ENCODE measurements at places on chromosomes 1 and 21.

DNA sequence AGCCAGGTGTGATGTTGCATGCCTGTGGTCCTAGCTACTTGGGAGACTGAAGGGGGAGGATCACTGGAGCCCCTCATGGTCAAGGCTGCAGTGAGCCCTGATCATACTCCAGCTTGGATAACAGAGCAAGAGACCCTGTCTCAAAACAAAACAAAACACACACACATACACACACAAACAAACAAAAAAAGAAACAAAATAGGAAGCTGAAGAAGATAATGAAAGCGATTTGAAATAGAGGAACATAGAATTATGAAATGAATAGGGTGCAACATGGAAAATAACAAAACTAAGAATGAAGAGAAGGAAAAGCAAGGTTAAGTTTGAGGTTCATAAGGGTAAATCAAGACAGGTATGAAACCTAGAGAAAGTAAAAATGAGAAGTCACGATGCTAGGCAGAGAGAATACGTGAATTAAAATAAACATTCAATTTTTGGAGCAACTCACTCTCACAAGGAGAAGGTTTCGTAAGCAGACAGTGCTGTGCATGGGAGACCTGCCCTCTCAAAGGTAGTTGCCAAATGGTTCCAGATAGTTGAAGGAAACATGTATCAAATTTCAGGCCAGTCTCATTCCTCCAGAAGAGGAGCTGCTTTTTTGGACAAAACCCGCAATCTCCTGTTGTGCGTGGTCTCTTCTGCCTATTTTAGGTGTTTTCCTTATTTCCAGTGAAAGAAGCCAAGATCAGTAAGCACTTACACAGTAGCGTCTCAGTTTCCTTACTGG is 3.3 kb downstream of the CD46 start:
- no peak for DNase-seq

- no peak for DNase-seq
These were observed 39.0 kb downstream of the DPT start for GRCh38 chr1:168689726-168690602.

GRCh38 chr1:211259638-211260126 is 516 bp downstream of the RCOR3 start:
- no peak for DNase-seq

DNA sequence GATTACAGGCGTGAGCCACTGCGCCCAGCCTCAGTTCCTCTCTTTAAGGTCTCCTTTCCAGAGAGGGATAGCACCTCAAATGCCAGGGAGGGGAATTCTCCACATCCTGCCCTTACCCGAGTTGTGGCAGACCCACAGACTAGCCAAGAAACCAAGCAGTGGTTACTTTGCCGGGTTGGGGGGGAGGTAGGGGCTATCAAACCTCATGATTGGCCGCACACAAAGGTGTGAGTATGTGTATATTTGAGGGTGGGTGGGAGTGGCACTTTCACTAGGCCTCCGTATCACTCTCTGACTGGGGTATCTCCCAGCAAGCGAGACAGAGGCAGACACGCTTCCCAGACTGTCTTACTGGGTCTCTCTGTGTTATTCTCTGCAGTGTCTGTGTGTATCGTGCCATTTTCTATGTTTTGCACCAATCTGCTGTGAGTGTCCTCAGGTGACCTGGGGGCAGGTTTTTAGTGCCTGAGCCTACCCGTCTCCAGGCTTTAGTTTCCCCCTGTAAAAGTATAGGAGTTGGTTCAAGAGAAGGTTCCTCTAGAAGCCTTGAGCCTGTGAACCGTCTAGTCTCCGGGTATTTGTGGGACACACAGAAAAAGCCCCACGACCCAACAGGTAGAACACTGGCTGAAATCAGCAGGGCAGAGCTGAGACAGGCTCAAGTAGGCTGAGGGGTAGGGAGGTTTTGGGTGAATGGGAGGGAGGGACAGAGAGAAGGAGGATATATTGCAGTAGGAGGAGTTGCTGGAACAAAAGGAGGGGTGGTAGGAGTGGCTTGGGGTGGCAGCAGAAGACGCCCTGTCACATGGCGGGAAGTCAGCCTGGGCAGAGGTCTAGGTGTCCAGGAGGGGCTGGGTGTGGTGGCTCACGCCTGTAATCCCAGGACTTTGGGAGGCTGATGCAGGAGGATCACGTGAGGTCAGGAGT is 10.3 kb downstream of the LMNA start:
- DNase-seq: no peak

DNA sequence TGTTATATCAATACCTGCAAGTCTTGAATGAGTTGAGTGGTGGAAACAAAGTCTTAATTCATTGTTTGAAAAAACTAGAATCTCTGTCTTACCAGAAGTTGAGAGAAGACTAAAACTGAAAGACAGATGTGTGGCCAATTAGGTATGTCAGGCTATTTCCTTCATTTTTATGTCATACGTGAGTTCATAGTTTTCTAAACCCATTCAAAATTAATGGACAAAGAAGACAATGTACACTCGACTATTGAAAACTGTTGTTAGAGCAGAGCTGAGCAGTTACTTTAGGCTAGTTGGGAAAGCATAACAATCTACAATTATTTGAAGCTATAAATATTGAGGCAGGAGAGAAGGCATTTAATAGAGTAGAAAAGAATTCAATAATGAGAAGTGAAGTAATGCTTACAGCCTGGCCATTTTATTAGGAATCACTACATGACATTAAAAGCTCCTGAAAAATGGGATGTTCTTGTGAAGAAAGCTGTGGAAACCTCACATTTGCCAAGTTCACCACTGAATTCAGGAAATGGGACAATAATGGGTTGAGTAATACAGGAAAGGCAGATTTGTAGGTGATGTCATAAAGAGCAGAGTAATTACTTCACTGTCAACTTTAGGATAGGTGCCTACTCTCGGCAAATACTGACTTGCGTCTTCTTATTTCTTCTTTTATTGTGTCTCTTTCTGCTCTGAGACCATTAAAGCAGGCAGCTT is 204.4 kb downstream of the PLA2G4A start:
- no peak for DNase-seq

DNA sequence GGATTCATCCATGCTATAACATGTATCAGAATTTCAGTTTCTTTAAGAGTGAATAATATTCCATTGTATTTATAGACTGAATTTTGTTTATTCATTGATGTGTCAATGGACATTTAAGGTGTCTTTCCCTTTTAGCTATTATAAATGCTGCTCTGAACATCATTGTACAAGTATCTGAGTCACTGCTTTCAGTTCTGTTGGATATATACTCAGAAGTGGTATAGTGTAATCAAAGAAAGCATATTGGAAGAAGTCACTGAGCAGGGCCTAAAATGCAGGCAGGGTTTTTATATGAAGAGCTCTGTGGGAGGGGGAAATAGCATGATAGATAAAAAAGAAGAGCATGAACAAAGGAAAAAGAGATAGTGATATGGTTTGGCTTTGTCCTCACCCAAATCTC is 22.5 kb downstream of the TYW3 start:
- DNase-seq: no peak

DNA sequence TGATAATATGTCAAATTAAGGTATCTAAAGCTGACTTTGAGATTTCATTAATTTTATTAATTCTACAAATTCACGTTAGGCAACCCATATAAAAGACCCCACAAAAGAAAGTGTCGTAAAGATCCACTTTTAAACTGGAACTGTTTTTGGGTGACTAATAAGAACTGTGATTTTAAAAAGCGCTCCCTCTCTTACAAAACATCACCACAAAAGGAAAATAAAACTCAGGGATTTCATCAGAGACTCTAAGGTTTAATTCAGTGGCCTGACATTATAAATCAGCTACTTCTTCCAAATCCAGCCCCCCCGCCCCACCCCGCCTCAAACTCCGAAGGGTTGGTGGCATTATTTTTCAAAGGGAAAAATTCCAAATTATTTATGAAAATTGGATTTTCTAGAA is 2.7 kb downstream of the COL24A1 start:
- no peak for DNase-seq

- no peak for DNase-seq
These were observed 23.0 kb downstream of the OPTC start for GRCh38 chr1:203516906-203517305.

- DNase-seq: no peak
These were observed at the start of gene SPRR2A for GRCh38 chr1:153057375-153057774. TSS of gene SPRR2A (minus strand) at chr1:153057512. CDS start at chr1:153056735, 777 bp downstream.

DNA sequence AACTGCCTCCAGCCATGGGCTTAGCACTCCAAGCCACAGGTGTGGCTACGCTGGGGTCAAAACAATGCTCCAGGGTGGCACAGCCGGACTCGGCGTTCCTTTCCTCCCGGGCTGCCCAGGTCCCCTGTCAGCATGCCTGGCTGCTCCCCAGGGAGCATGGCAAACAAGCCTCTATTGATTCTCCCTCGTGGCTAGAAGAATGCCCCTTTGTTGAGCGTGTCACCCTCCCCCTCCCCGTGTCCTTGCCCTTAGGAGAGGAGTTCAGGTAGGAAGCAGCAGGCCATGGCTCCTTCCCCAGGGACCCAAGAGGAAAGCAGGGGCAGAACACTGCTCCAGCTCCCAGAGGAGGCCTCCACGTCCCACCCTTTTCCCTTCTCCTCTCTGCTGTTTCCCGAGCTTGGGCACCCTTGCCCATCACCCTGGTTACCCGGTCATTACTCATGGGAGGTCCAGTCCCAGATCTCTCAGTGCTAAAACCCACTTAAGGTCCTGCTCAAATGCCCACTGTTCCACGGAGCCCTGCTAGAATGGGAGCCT is 57.4 kb upstream of the CITED4 start:
- DNase-seq: peak; percentile 11

- no peak for DNase-seq
These were observed 57.0 kb upstream of the RAVER2 start for GRCh38 chr1:64687725-64688327.

DNA sequence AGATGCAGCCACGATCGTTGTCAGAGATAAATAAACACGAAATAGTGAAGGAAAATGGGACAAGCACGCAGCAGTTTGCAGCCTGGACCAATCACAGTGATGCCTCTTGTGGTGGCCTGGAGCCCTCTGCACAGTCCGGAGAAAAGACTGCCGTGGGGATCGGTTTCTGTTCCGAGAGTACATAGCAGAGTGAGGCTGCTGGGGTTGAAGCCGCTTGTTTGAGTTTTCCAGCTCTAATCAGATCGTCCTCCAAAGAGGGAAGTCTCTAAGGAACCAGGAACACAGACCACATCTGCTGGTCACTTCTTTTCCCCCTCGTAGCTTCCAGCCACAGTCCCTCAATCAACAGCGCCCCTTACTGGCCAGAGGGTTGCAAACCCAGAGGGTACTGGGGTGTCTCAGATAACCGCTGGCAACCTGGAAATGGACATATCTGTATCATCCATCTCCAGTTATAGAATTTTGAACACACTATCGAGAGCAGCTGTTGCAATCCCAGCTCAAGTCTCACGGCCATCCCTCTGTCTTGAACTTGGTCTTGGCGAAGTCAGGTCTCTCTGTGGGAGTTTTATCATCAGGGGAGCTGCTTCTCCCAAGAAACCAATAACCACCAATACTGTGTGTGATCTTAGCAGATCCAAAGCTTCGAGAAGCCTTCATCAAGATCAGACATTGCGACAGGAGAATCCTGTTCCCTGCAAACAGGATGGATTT is 57.4 kb downstream of the OLIG1 start:
- DNase-seq: peak; percentile 87

GRCh38 chr1:46372431-46372830 is 21.7 kb upstream of the FAAH start:
- DNase-seq: no peak

DNA sequence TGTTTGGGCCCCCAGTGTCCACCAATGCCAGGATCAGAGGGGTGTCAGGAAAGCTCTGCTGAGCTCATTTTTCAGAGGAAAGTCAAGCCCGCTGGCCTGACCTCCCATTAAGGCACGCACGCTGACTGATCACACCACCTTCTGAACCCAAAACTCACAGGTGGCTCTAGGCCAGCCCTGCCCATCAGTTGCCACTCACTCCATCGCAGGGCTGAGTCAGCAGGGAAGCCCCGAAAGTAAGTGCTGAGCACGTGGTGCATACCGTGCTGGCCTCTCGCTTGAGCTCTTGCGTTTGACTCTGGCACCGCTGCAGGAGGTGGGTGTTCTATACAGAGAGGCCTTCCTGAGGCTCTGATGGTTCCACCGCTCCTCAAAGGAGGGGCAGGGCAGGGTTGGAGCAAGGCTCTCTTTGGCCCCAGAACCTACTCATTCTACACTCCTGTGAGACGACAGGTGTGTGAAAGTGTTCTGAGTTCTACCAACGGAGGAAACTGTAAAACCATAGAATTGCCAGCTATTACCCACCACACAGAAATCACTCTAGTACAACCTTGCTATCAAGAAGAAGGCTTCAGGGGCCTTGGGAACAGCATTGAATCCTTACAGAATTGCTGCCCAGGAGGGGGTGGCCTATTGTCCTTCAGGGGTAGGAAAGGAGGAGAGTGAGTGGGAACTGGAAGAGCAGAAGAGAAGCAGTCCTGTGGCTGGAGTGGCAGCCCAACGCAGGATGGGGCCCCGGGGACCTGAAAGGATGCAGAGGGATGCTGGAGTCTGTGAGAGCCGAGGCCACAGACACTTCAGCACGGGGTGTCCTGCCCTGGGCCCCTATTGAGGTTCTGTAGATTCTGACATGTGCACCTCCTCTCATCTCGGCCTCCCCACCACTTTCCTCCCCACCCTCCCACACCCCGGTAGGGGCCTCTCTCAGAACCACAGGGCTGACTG is 214.7 kb upstream of the EDN2 start:
- DNase-seq: no peak

Measured in retina (tissue), 1 donor.